Vagina (tissue), 2 donors: ENCODE measurements at places on chromosomes 5 and 9.
A peak's percentile ranks its signal among the peaks of the same experiment; 100 is the strongest.

GRCh38 chr5:5711112-5711511 lies 288.6 kb downstream of the ICE1 start:
- no peak for DNase-seq

DNA sequence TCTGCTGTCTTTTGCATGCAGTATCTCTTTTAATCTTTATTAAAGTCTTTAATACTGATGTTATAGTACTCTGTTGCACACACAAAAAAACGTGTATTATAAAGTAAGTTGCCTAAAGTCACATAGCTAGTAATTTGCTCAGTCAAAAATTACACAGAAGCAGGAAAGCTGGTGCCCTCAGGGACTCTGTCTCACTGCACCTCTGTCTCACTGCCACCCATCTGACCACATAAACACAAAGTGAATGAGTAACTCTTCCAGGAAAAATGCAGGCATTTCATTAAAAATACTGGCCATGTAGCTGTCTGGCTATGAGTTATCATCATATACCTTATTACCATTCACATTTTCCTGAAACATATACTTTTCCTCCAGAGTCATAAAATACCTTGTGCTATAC lies 591.7 kb downstream of the CSNK1G3 start:
- DNase-seq, result no peak

GRCh38 chr9:27817747-27818146 lies 244.5 kb upstream of the C9orf72 start:
- no peak for DNase-seq

GRCh38 chr9:128627906-128628305 lies 28.7 kb downstream of the DYNC2I2 start:
- DNase-seq, result no peak

- DNase-seq, result no peak
These were observed 907.0 kb upstream of the DMAC1 start for GRCh38 chr9:8706531-8706930.

- no peak for DNase-seq
These were observed 34.9 kb downstream of the SYK start for GRCh38 chr9:90836411-90837080.

GRCh38 chr5:96080557-96080956 lies 118.9 kb upstream of the ELL2 start:
- DNase-seq, result no peak

- DNase-seq, result no peak
These were observed 375.2 kb upstream of the WWC1 start for GRCh38 chr5:167916261-167916691.

- DNase-seq, result no peak
These were observed 88.1 kb downstream of the ANXA1 start for GRCh38 chr9:73239570-73240265.

- no peak for DNase-seq
These were observed 45.4 kb downstream of the ZNF608 start for GRCh38 chr5:124701016-124701415.

DNA sequence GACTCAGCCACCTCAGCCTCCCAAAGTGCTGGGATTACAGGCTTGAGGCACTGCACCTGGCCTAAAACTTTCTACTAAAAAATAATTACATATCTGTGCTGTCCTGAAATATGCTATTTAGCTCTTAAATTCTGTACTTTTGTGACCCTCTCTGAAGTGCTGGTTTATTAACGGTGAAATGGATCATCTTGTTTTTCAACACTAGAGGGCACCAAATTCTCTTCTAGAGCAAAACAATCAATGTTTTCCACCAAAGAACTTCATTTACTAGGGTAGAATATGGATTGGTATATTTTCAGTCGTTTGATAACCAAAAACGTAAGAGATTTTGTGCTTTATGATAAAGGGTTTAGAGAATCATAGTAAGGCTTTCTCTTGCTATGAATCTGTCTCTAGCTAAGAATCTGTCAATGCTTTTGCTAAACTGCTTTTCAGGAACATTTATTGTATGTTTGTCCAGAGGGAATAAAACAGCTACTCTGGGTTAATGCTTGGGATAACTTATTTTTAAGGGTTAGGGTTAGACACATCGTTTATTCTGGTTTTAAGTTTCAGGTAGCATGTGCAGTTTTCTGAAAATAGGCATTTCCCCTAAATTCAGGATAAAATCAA lies 63.6 kb downstream of the RNF180 start:
- DNase-seq, result no peak

- DNase-seq, result no peak
These were observed 242.5 kb downstream of the PBX3 start for GRCh38 chr9:125989524-125990180.

- DNase-seq, result peak; percentile 90
These were observed 655 bp upstream of the RAI14 start for GRCh38 chr5:34655354-34655991.

GRCh38 chr9:129889941-129890717 lies 54.9 kb downstream of the USP20 start:
- peak; percentile 75 for DNase-seq

- no peak for DNase-seq
These were observed 72.2 kb downstream of the PTCD2 start for GRCh38 chr5:72392326-72392733.

- no peak for DNase-seq
These were observed 6.0 kb upstream of the LMX1B start for GRCh38 chr9:126607731-126608130.
